Hair follicular keratinocyte (primary cell): ENCODE measurements at places on chromosomes 7 and 10. TPM values are rescaled to one million over a fixed set of nuclear protein-coding genes. Genes with fewer than 3 reads are reported as not detected.

SLC39A12 gene
- total RNA-seq, result not detected in 2 replicates

IRF5 gene
- total RNA-seq, result 3.3 and 9.1 TPM in 2 replicates

ANKRD1 gene
- total RNA-seq, result not detected in 2 replicates

COL28A1 gene
- not detected in 2 replicates for total RNA-seq
